ENCODE measurements at places on chromosomes 5 and 9. TPM values are rescaled to one million over a fixed set of nuclear protein-coding genes. Genes with fewer than 3 reads are reported as not detected.

Gene DND1
- 0.13 TPM for total RNA-seq

Gene FTMT
- total RNA-seq: not detected

Gene KIF20A
- 21.6 TPM for total RNA-seq

Gene RLN2
- total RNA-seq: not detected

Gene SIT1
- 0.07 TPM for total RNA-seq

Gene RPL35
- 878 TPM for total RNA-seq

Gene SLC4A9
- 0.07 TPM for total RNA-seq

Gene CER1
- total RNA-seq: not detected

Gene PDE6A
- total RNA-seq: not detected

Gene MELK
- total RNA-seq: 9.6 TPM

Gene FOXD4L5
- 0.07 TPM for total RNA-seq

Gene PCA3
- 0.07 TPM for total RNA-seq

Gene ARHGEF37
- total RNA-seq: 7.1 TPM

Gene SAP30L
- 29.1 TPM for total RNA-seq

Gene TAF1L
- under 0.01 TPM for total RNA-seq

Gene SLC34A1
- not detected for total RNA-seq

Gene PRLR
- total RNA-seq: 0.07 TPM

Gene CBY3
- not detected for total RNA-seq

Gene PCDHB6
- total RNA-seq: 0.20 TPM

Measured in smooth muscle cell of the pulmonary artery (primary cell).